GM23338 (cell line): ENCODE measurements at places on chromosomes 3 and 15. TPM values are rescaled to one million over a fixed set of nuclear protein-coding genes. Genes with fewer than 3 reads are reported as not detected.

GRCh38 chr3:108469126-108469525 lies 41.3 kb downstream of the MYH15 start:
- H3K4me1 ChIP-seq, result 0 out of 2 replicates have a peak, but pooled peaks cover 3% of the 10 kb centered on the region
- no peak overlapping the region for H3K27ac ChIP-seq

DNA sequence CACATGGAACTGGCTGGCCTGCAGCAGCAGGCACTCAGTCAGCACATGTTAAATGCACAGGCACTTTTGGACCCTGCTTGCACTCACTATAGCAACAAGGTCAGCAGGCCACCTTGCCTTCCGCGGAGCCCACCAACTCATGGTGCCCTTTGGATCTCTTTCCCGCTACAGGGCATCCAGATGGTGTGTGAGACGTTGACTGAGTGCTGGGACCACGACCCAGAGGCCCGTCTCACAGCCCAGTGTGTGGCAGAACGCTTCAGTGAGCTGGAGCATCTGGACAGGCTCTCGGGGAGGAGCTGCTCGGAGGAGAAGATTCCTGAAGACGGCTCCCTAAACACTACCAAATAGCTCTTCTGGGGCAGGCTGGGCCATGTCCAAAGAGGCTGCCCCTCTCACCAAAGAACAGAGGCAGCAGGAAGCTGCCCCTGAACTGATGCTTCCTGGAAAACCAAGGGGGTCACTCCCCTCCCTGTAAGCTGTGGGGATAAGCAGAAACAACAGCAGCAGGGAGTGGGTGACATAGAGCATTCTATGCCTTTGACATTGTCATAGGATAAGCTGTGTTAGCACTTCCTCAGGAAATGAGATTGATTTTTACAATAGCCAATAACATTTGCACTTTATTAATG lies 85.0 kb downstream of the TGFBR2 start:
- H3K27me3 ChIP-seq, result no peaks in the 10 kb centered on the region
- no peak overlapping the region for H3K27ac ChIP-seq
- peaks cover 36% of the 10 kb centered on the region for H3K4me1 ChIP-seq
- peaks cover 8% of the 10 kb centered on the region; the same call in 1 of the 2 replicates for H3K36me3 ChIP-seq
- H3K4me3 ChIP-seq, result no peak overlapping the region

IQCB1 gene
- 31.8 and 39.0 TPM in 2 replicates for total RNA-seq

ITPKA gene
- total RNA-seq, result 1.5 and 2.1 TPM in 2 replicates

- peaks cover 7% of the 10 kb centered on the region; the same call in 1 of the 2 replicates for H3K27me3 ChIP-seq
- H3K36me3 ChIP-seq, result no peaks in the 10 kb centered on the region
- H3K4me1 ChIP-seq, result peaks cover 32% of the 10 kb centered on the region
Observed at GRCh38 chr3:20074226-20075063, 34.2 kb downstream of the KAT2B start.

DNA sequence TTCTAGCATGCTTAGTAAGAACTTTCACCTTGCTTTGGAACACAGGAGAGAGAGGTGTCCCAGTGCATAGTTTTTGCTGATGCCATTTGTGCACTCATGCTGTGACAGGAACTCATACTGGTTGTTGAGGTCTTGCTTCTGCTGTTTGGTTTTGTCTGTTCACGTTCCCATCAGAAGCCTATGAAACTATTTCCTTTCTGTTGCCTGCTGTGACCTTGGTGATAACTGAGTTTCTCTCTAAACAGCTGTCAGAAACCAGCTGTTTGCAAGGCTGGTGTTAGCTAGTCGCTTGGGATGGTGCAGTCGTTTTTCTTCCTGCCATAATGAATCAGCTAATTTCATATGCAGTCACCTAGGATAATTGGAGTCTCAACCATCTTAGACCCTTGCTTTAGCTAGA lies 724.1 kb downstream of the GRM7 start:
- H3K4me3 ChIP-seq, result no peak overlapping the region
- H3K27ac ChIP-seq, result no peak overlapping the region
- no peaks in the 10 kb centered on the region for H3K36me3 ChIP-seq
